ENCODE measurements at places on chromosomes 12 and 14.

- DNase-seq = no peak
Measured at GRCh38 chr12:121770813-121771625, 22.5 kb downstream of the RHOF start.

GRCh38 chr12:24560192-24560775 lies 388.6 kb downstream of the BCAT1 start:
- DNase-seq = no peak

- DNase-seq = peak; percentile 46
Measured at GRCh38 chr12:118060301-118061010, 523 bp downstream of the WSB2 start.

GRCh38 chr12:41992022-41992421 lies 152.7 kb downstream of the GXYLT1 start:
- no peak for DNase-seq

GRCh38 chr14:38941488-38941887 lies 161.5 kb downstream of the SEC23A start:
- DNase-seq = no peak

DNA sequence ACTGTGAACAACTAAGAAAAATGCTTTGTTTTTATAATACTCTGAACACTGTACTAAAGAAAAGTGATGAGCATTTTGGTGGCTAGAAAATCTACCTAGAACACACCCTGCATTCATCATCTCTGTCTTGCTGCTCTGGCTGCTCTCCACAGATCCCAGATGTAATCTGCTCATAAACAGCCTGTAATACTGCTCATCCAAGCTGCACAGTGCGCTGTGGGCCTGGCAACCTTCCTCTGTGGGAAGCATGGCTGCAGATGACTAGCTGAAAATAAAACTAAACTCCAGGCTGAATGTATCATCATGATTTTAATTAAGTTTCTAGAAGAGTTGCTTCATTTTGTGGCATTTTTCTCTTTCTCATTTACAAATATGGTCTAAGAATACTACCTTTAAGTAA lies 200.7 kb downstream of the SLC2A13 start:
- DNase-seq = peak; percentile 17

GRCh38 chr12:130014485-130014807 lies 110.6 kb upstream of the TMEM132D start:
- DNase-seq = peak; percentile 74

DNA sequence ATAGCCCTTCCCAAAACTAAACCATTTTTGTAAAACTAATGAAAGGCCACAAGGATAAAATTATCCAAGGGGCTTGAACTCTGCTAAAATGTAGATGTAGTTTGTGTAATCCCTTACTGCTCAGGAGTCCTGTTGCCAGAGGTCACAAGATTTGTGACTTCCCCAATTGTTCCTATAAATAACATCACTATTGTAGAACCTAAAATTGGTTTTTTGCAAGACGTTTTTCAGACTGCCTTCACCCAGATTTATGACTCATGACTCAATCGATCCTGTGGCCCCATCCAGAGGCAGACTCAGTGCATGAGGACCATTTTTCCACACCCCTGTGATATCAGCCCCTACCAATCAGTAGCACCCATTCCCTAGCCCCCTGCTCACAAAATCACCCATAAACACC lies 61.5 kb upstream of the RASSF8 start:
- no peak for DNase-seq

GRCh38 chr12:3055704-3056467 lies 21.3 kb upstream of the TSPAN9 start:
- DNase-seq = no peak

DNA sequence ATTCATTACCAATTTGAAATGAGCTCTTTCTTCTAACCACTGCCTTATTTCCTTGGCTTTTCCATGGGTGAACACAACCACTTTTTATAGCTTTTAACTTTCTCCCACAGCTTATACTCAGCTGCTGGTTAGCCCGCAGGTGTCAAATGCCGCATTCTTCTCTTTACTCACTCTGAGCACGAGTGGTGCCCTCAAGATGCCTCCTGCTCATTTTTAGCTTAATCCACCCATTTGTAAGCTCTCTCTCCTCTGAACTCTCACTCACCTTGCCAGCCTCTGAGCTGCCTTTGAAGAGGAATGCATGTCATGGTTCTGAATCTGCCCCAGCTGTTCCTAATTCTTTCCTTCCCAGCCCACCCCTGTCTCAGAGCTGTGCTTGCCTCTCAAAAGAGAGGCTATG lies 449.4 kb upstream of the PRICKLE1 start:
- no peak for DNase-seq

- no peak for DNase-seq
Measured at GRCh38 chr12:124763594-124763979, 100.1 kb downstream of the SCARB1 start.

GRCh38 chr12:80709811-80710726 lies 2.6 kb downstream of the MYF6 start:
- DNase-seq = no peak

- no peak for DNase-seq
Measured at GRCh38 chr14:101709533-101709881, 52.0 kb upstream of the PPP2R5C start.

DNA sequence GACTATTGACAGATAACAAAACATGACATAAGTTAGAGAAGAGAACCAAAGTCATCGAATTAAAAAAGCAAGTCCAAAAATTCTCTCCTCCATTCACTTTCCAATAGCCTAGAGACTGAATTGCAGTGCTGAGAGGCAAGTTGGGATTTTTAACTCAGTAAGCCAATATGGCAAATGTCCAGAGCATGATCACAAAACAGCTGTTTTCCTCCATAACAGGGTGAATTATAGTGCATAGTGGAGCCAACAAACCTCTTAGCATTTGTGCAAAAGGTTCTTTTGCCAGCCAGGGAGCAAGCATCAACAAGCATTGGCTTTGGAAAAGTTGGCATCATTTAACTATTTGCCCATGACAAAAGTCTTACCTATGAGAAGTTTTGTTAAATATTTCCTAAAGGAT lies 458.8 kb upstream of the NOVA1 start:
- no peak for DNase-seq

GRCh38 chr12:47941871-47942613 lies 21.4 kb upstream of the TMEM106C start:
- no peak for DNase-seq

- DNase-seq = no peak
Measured at GRCh38 chr12:105352940-105353635, 22.6 kb downstream of the C12orf75 start.

DNA sequence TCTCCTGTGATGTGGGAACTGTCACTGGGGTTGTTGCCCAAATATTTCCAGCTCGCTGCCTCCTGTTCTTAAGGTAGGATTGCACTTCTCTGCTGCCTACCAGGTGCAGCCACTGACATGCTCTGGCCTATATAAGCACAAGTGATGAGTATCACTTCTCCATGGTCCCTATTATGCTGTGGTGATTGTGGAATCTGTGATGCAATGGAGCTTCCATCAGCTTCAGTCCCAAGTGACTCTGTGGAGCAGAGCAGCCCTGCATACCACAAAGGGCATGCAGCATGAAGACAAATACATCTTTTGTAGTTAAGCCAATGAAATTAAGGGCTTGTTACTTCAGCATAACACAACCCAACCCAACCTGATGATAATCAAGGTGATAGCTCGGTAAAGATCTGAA lies 43.5 kb downstream of the CKAP4 start:
- DNase-seq = no peak

GRCh38 chr12:101590383-101590782 lies 4.4 kb upstream of the MYBPC1 start:
- no peak for DNase-seq

DNA sequence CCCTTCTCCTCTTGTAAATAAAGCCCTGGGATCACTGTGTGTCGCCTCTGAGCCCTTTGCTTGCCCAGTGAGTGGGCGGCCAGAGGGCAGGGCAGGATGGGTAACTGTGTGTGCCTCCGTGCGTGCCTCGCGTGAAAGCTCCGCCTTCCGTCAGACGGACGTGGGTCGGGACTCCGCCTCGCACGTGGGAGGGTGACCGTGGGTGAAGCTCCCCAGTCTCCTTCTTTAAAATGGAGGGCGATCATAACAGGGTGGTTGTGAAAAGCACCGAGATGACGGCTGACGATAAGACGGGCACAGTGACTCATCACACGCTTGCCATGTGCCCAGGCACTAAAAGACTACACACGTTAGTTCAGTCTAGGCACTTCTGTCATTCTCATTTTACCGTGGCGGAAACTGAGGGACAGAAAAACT lies 9.2 kb downstream of the PHB2 start:
- DNase-seq = no peak

GRCh38 chr14:69475194-69475818 lies 9.2 kb upstream of the PLEKHD1 start:
- DNase-seq = no peak

- DNase-seq = no peak
Measured at GRCh38 chr12:11765421-11765816, 115.9 kb downstream of the ETV6 start.

GRCh38 chr12:62248873-62249272 lies 11.3 kb upstream of the USP15 start:
- DNase-seq = no peak

- no peak for DNase-seq
Measured at GRCh38 chr14:103693515-103693914, 21.7 kb downstream of the XRCC3 start.

DNA sequence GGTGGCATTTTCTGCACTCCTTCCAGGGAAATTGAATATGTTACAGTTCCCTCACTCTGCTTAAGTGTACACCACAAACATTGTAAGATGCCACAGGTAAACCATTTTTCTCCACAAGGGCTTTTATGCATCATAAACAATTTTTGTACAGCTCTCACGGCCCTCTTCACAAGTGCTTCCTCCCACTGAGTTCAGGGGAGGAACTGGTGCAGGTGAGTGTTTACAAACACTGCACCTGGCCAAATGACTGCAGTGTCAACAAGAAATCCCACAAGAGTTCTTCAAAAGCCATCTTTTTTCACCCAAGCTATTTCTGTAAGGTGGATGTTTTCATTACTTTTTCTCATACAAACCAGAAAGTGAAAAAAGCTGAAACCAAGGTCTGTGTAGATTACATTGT lies 973.2 kb downstream of the AACS start:
- no peak for DNase-seq

GRCh38 chr14:23610815-23611289 lies 25.3 kb upstream of the DHRS2 start:
- no peak for DNase-seq

GRCh38 chr14:94476023-94476422 lies at the start of gene SERPINA9:
TSS of gene SERPINA9 (minus strand) at chr14:94476197. CDS start at chr14:94469840, 6,357 bp downstream.
- no peak for DNase-seq

DNA sequence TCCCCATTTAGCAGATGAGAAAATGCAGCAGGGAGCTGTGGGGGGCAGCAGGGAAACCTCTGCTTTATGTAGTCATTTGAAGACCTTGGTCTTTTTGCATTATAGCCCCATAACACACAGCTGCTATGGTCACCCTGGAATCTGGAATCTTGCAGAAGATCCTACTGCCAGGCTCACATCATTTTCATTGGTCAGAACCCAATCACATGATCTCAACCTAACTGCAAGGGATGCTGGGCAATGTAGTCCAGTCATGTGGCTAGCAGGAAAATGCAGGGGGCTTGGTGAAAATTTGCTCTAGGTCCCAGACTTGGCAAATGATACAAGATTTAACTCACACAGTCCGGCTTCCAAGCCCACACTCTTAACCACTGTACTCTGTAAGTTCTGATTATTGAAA lies 1028.7 kb downstream of the AACS start:
- peak; percentile 12 for DNase-seq

- DNase-seq = peak; percentile 64
Measured at GRCh38 chr14:89957791-89958190, 2.1 kb downstream of the TDP1 start.

- no peak for DNase-seq
Measured at GRCh38 chr14:23322568-23323517, 1.6 kb downstream of the PABPN1 start.

DNA sequence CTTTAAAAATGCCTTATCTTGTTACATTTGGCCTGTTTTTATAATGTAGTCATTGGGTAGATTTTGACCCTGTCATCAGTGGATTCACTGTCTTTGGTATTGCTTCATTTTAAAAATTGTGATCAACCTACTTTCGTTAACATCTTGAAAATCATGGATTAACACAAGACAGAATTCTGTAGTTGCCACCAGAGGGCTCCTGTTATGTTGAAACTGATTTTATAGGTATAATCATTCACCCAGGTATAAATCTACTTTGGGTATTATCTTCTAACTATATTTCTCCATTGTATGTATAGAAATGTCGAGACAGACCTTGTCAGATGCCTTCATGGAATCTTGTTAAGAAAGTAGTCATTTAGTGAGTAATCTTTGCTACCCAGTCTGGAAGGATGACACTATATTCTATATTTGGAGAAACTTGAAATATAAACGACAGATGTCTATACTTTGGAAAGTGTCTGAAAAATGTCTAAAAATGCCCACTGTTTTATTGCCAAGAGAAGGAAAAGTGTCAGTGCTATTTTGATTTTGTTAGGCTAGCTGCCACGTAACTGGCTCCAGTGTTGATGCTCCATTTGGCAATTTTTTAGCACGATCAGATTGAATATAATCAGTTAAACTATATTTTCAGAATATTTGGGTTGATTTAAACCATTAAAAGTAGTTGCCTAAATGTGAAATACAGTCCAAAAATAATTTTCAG lies 129.4 kb downstream of the PELI2 start:
- no peak for DNase-seq

- DNase-seq = no peak
Measured at GRCh38 chr14:36998686-36999085, 173.7 kb downstream of the SLC25A21 start.

GRCh38 chr12:47777741-47778558 lies 4.9 kb downstream of the SLC48A1 start:
- peak; percentile 99 for DNase-seq

DNA sequence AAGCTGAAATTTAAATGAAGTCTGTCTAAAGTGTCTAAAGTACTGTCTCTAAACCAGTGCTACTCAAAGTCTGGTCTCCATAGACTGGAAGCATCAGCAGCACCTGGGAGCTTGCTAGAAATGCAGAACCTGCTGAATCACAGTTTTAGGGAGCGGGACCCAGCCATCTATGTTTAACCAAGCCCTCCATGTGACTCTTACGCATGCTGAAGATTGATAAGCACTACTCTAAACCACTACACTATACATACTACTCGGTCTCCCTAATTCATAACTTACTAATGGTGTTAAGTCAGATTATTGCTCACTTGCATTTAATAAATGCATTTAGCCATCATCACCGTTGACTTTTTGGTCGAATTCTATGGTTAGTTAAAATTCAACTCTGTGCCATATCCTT lies 88.8 kb downstream of the SLC25A21 start:
- DNase-seq = no peak

GRCh38 chr14:64725879-64726584 lies 21.8 kb downstream of the PLEKHG3 start:
- DNase-seq = no peak

Data from globus pallidus (tissue), 1 donor.